ENCODE measurements at places on chromosomes 7 and 10.

DNA sequence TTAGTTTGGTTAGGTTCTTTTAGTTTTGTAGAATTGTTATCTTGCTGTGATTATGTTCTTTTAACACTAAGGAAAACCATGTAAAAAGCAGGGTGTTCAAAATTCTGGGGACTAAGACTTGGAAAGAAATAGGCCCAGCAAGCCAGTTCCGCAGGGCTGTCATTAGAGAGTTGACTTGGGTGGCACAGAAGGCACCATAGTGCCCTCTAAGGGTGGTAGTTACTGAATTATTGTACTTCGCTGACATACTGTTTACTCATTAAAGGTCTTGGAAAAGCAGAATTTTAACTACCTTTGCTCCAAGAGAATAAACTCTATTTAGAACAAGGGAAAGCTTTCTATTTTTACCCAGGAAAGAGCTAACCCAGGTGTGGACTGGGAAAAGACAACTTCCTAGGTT is 86.5 kb downstream of the OTUD1 start:
- no peak for DNase-seq

DNA sequence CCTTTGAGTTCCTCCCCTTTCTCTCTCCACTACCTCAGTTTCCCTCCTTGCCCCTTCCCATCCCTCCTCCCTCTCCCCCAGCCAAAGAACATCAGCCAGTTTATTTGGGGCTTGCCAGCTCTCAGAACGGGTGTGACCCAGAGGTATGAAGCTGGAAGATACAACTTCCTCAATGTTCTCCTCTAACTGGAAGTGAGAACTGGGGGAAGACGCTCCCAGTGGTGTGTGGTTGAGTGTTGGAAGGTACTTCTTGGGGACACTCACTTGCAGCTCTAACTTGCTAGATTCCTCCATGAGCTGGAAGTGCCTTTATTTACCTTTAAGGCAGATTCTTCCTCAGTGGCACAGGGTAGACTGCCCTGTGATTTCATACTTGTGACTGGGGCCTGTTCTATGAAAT is 110.5 kb upstream of the HABP2 start:
- DNase-seq, result no peak

GRCh38 chr10:21363092-21363730 is 162.3 kb downstream of the SKIDA1 start:
- no peak for DNase-seq

DNA sequence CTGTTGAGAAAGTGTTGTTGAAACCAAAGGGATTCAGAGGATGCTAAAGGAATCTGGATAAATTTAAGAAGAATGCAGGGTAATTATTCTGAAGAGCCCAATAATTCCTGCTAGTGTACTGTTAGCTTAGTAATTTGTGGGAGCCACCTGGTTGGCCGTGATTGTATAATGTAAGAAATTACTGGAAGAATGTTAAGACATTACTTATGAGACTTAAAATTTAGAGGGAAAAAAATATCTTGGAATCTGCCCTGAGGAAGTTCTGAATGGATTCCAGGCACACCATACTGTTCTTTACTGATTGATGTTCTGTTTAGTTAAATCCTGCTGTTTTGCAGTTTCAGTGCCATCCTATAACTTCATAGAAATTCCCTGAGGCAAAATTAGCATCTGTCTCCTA is 155.0 kb upstream of the RHOBTB1 start:
- DNase-seq, result no peak

DNA sequence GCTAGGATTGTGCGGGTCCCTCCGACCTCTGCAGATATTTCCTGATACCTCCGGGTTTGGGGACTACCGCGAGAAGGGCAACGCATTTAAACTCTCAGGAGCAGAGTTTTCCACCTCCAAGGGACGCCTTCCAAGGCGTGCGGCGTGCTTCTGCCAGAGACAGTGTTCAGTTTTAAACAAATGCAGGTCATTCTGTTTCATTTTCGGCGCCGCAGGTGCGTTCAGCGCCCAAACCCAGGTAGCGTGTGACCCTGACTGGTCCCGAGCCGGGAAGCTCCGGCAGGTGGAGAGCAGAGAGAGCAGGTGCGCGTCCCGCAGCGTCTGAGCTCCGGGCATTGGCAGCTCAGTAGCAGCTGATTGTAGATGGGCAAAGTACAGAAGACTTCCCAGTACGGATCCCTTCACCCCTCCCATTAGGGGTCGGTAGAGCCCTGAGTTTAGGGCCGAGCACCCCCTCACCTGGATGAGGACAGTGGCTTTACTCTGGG is 1.4 kb upstream of the CYP26A1 start:
- no peak for DNase-seq

GRCh38 chr7:67758551-67758950 is 761.9 kb downstream of the TYW1 start:
- no peak for DNase-seq

- no peak for DNase-seq
Observed at GRCh38 chr7:154910125-154910524, 92.8 kb downstream of the PAXIP1 start.

- DNase-seq, result no peak
Observed at GRCh38 chr10:108877095-108877561, 1046.2 kb downstream of the XPNPEP1 start.

DNA sequence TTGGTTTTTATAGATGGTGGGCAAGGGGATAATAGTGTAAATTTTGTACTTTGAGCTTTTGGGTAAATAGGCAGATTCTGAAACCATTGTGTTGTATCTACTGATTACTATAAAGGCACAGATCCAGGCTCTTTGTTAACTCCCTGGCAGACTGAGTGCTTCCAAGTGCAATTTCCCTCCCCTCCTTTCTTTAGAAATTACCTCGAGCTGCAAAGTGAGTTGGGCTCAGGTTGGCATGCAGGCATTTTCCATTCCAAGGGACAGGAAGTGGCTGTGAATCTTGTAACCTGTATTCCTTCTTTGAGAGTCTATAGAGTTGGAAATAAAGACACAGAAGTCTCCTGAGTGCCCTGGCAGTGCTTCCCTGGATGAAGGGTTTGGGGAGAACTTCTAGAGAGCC is 494.2 kb upstream of the GALNT17 start:
- no peak for DNase-seq

- DNase-seq, result no peak
Observed at GRCh38 chr7:49150486-49150885, 226.1 kb downstream of the CDC14C start.

DNA sequence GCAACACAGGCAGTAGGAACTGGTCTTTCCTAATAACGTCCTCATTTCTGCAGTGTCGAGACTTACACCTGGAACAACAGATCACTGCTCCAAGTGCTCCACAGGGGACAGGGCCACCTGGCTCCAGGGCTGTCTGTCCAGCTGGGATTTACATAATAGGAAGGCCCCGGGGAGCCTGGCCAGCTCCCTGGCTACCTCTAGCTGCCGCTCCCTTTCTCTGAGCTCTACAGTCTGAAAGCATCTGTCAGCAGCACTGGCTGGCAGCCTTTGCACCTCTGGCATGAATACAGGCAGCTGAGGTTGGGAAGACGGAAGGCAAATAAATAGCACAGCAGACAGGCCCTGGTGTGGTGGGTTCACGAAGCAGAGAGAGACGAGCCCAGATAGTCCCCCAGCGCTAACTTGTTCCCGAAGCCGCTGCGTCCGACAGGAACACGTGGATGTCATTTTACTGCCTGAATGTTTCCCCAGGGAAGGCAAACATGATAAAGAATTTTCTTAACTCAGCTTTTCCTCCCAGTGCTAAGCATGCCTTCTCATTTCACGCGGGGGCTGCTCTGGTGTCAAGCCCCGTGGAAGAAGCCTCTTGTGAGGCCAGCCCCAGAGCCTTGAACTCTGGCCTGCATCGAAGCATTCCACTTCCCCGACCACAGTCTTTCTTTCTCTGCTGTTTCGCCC is 105.4 kb downstream of the ITIH5 start:
- DNase-seq, result no peak

DNA sequence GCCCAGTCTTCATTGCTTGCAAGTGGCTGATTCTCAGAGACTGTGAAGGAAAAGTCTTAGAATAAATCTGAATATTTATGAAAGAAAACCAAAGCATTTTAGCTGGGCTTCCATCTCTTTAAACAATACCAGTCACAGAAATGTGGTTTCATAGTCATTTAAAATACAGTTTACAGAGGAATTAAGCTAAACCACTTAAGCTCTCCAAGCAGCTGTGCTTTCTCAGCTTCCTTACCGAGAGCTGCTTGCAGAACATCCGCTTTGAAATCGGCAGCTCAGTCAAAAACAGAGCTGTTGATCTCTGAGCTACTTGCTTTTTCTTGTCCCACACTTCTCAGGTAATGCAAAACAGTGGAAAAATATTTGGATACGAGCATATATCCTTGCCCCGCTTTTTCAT is 134.5 kb downstream of the DYNC1I1 start:
- DNase-seq, result no peak

DNA sequence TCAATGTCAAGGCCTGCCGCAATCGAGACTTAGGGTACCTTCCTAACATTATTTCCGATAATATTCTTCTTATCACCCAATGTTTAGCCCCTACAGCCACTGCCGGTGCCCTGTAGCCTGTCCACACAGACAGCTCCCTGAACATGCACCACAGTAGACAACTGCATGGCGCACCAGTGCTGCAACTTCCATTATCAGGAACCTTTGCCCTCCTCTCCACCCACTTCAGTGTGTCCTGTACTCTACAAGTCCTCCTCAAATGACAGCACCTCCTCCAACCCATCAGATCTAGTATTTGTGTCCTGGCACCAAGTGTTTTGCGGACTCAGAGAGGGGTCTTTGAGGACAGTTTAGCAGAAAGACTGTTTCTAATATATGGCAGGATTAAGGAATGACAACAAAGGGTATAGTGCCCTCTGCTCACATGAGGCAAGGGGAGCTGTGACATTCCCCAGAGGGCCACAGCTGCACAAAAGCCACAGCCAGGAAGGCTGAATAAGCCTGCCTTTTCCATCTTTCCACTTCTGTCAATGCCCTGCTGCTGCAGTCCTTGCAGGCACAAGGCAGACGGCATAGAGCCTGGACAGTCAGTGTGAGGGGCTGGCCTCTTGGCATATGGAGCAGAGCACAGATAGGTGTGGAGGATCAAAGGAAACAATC is 335.4 kb downstream of the PARD3 start:
- no peak for DNase-seq

- no peak for DNase-seq
Observed at GRCh38 chr7:37295401-37295800, 153.3 kb downstream of the ELMO1 start.

GRCh38 chr10:5163487-5163886 is 21.5 kb downstream of the AKR1C8 start:
- DNase-seq, result no peak

Data from T-helper 17 cell (primary cell).